ENCODE measurements at places on chromosomes 11 and 22. TPM values are rescaled to one million over a fixed set of nuclear protein-coding genes. Genes with fewer than 3 reads are reported as not detected.

DNA sequence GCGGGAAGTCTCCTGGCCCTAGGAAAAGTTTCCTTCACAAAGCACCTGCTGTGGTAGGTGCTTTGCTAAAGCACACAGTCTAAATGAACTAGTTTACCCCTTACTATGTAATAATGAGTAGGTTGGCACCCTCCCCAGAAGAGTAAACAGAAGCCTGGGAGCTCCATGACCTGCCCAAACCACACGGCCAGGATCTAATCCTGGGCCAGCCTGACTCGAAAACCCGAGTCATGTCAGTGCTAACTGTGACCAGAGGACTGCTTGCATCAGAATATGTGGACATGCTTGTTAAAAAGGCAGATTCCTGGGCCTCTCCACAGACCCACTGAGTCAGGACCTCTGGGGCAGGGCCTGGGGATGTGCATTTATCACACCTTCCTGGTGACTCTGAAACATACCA, 67.7 kb downstream of the PANX1 start:
- DNase-seq, result no peak

GRCh38 chr11:75771646-75772410, 3.2 kb downstream of the DGAT2 start:
- DNase-seq, result no peak

LRRC74B gene
- total RNA-seq, result not detected

GRCh38 chr11:57647960-57648800, 1.5 kb downstream of the YPEL4 start:
- no peak for DNase-seq

GRCh38 chr11:3103076-3103475, 45.9 kb upstream of the CARS1 start:
- DNase-seq, result no peak

- DNase-seq, result no peak
Measured at GRCh38 chr11:72225411-72225951, 914 bp downstream of the INPPL1 start.

- peak; percentile 26 for DNase-seq
Measured at GRCh38 chr11:21511835-21512440, 680.9 kb upstream of the ANO5 start.

GRCh38 chr11:69647390-69647748, 6.4 kb downstream of the CCND1 start:
- DNase-seq, result no peak

NRGN gene
- not detected for total RNA-seq

GRCh38 chr11:119774172-119774763, 45.3 kb upstream of the NECTIN1 start:
- DNase-seq, result no peak

- peak; percentile 32 for DNase-seq
Measured at GRCh38 chr11:119169282-119169719, 776 bp downstream of the NLRX1 start.

- DNase-seq, result no peak
Measured at GRCh38 chr11:2792381-2793250, 92.8 kb upstream of the KCNQ1OT1 start.

DNA sequence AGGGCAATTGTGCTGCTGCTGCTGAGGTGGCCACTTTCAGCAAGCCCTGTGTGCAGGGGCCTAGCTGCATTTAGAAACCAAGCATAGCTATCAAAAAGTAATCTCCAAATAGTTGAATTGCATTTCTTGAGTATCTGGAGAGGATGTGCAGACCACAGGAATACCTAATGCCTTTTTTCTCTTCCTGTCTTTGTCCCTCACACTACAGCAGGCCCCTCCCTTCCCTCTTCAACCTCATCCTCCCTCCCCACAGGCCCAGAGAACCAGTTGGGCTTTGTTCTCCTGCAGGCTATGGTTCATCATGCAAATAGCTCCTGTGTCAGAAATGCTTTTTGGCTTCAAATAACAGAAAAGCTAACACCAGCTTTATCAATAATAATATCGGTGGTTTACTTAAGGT, 47.7 kb downstream of the DKK3 start:
- no peak for DNase-seq

GRCh38 chr11:57459164-57460021, 935 bp upstream of the RTN4RL2 start:
- DNase-seq, result no peak

Data from kidney epithelial cell (primary cell).